ENCODE measurements at places on chromosomes 4 and X.

DNA sequence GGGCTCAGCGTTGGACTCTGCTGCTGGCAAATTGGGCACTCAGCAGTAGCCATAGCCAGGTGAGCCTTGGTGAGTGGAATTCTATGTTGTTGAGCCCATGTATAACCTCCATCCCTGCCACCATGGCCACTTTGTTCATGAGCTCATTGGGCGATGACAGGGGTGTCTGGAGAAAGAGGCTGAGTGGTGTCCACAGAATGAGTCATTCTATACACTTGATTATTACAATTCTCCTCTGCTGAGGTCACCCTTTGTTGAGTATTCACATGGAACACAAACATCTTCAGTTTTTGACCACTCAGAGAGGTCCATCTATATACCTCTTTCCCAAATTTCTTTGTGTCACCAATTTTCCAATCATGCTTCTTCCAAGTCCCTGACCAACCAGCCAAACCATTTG lies 1341.7 kb downstream of the PCDH7 start:
- no peak for DNase-seq

- DNase-seq: no peak
Observed at GRCh38 chr4:63269156-63269555, 1140.1 kb downstream of the TECRL start.

DNA sequence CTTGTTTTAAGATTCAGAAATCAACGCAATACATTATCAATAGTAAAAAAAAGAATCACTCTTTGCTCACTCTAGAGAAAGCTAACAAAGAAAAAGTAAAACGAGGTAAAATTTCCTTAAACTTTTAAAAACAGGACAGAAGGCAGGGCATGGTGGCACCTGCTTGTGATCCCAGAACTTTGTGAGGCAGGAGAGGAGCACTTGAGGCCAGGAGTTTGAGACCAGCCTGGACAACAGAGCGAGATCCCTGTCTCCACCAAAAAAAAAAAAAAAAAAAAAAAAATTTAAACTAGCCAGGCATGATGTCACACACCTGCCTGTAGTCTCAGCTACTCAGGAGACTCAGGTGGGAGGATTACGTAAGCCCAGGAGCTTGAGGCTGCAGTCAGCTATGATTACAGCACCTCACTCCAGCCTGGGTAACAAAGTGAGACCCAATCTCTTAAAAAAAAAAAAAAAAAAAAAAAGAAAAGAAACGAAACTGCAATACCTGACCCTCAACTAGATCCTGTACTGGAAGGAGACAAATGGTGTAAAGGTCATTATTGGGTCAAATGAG lies 3.5 kb downstream of the CCNI start:
- no peak for DNase-seq

DNA sequence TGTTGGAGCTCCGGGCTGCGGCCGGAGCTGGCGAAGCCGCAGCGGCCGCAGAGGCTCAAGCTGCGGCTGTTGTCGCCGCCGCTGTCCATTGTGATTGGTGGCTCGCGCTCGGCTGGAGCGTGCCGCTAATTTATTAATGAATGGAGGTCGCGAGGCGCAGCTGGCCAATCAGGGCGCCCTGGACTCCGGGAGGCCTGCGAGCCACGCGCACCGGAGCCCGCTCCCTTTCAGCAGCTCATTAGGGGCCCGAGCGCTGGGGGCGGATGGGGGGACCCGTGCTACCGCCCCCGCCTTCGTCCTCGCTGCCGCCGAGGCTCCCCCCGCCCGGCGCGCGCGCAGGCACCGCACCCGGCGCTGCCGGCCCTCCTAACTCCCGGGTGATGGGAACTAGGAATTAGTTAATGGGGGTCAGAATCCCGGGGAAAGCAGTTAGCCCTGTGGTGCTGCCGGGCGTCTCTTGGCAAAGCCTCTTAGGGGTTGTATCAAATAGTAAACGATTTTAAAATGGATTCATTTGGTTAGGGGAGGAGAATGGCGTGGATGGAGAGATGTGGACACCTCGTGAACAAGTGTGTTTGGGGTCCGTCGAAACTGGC lies 589 bp upstream of the NEUROG2 start:
- DNase-seq: peak; percentile 15

GRCh38 chr4:55036405-55036804 lies 89.0 kb downstream of the KDR start:
- DNase-seq: no peak

GRCh38 chrX:72381439-72382201 lies 75.9 kb upstream of the CITED1 start:
- DNase-seq: no peak

GRCh38 chrX:14927401-14927800 lies 54.2 kb downstream of the MOSPD2 start:
- no peak for DNase-seq

DNA sequence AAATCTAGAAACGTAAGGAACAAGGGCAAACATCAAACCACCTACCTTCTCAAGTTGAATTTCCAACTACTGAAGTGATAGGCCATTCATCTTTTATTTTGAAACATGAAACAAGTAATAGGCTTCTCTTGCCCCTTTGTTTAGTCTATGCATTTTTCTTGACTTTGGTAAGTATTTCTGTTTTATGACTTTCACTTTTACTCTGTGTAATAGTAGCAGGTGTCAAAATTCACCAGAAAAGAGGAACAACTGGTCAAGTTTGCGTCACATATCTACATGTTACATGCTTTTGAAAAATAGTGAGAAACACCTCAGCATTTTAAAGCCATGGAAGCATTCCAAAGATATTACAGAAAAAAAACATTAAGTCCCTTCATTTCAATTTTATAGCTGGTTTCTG lies 157.1 kb upstream of the FTHL17 start:
- no peak for DNase-seq

- no peak for DNase-seq
Observed at GRCh38 chr4:189740873-189741272, 199.8 kb upstream of the FRG1 start.

GRCh38 chrX:149518236-149518635 lies 13.1 kb upstream of the IDS start:
- DNase-seq: no peak

GRCh38 chrX:101659601-101660063 lies at the start of gene ARMCX2:
Gene ARMCX2, minus strand, starts transcription at chrX:101659850. Its CDS starts 2,262 bp downstream, at chrX:101657588.
- DNase-seq: peak; percentile 19

DNA sequence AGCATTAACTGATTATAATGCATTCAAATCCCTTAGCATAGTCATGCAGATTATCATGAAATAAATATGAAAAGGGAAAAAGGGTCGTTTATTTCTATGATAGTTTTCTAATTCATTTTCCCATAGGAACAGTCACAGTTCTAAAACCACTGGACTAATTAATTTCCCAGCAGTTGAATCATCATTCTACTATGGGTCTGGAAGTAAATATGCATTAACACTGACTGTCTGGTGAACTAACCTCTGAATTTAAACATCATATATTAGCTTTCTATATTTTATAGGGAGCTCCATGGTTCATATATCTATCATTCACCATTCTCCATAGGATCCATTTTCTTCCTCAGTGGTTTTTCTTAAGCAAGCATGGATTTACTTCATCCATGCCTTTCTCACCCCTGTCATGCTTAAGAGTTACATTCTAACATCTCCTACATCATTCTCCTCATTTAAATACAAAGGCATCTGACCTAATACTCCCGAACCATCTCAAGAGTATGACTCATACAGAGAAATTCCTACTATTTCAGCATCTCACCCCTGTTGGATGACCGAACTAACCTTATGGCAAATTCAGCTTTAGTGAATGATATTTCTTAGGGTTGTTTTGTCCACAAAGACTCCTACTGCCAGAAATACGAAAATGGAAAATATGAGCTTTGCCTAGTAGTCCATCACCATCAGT lies 198.7 kb upstream of the ADAMTS3 start:
- DNase-seq: no peak

GRCh38 chr4:167989815-167990214 lies 102.5 kb upstream of the ANXA10 start:
- DNase-seq: no peak

DNA sequence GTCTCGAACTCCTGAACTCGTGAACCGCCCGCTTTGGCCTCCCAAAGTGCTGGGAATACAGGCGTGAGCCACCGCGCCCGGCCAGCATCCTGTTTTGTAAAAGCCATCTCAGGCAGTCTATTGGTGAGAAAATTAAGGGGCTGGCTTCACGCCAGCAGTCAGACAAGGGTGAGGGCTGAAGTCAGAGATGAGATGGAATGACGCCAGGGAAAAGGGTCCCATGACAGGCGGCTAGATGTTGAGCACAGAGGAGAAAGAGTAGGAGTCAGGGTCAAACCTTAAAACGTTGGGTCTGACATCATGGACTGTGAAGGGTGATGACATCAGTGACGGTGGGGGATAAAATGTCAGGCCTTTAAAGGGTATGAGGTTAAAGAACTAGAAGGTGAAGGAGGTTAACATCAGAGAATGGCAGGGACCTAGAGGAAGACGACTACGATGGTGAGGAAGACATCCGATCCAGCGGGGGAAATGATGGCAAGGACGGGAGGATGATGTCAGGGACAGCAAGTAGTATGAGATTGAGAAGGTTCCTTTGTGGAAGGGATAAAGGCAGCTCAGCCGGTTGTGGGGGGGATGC lies 504 bp upstream of the RBM3 start:
- peak; percentile 27 for DNase-seq

GRCh38 chr4:122480655-122481487 lies 24.3 kb upstream of the IL2 start:
- DNase-seq: no peak

- no peak for DNase-seq
Observed at GRCh38 chr4:10872833-10873517, 188.4 kb upstream of the CLNK start.

GRCh38 chrX:120428309-120428708 lies 40.8 kb downstream of the LAMP2 start:
- no peak for DNase-seq

GRCh38 chr4:70930530-70931256 lies 28.5 kb downstream of the MOB1B start:
- no peak for DNase-seq

GRCh38 chrX:56026815-56027214 lies 205.3 kb upstream of the KLF8 start:
- no peak for DNase-seq

- DNase-seq: no peak
Observed at GRCh38 chr4:70815370-70815769, 24.3 kb downstream of the GRSF1 start.

- no peak for DNase-seq
Observed at GRCh38 chrX:94424456-94424855, 750.5 kb downstream of the FAM133A start.

DNA sequence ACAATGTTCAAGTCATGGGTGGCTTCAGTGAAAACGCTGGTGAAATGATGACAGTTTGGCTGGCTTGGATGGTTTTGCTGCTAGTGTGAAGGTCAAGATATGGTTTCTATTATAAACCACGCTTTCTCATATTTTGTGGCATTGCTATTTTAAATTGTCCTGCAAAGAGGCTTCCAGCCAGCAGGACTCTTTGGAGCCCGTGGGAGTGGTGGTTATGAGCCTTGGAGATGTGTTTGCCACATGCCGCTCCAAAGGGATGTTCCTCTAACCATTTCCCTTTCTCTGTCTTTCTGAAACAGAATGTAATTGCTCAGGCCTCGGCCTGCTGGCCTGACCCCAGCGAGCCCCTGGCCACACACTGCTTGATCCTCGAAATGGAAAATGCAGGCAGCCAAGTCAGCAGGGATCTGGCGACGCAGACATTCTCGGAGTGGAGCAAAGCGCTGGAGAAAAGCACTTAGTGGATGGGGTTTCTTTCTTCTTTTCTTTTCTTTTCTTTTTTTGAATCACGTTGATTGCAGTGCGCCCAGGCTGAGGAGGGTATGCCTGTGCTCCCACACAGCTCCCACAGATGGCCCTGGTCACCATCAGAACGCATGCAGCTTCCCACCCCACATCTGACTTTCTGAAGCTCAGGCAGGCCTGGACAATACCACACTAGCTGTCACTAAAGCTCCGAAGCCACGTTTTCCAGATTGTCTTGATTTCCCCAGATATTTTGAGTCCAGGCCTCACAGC lies 114.0 kb downstream of the ENPP6 start:
- no peak for DNase-seq

DNA sequence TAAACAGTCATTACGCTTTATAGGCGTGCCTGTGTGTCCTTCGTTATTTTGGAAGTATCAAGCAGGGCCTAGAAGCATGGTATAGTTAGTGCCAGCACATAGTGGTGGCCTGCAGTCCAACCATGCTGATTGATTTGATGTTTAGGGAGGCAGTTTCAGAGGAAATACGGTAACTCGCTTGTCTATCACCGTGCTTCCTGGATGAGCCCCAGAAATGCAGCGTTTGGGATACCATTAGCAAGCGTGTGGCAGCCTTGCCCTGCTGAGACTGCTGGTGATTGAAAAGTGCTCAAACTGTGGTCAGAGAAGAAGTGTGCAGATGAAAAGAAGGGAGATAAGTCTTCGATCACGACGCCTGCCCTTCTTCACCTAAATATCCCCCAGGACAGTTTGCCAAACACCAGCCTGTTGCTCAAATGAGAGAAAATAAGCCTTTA lies 158.4 kb downstream of the CHIC2 start:
- DNase-seq: peak; percentile 20

DNA sequence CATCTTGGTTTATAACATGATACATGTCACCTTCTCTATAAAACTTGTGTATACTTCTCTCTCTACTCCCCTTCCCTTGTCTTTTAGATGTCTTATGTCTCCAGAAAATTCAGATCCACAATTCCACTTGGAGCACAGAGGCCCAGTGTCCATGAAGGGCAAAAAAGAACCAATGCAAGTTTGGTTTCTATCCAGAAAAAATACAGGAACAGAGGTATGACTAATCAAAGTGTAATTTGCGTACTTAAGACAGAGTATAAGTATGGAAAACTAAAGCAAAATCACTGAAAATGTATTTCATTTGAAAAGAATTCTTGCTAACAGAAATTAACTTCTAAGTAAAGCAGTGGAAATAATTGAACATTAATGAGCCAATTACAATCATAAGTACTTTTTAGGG lies 46.2 kb downstream of the GUCY1B1 start:
- DNase-seq: no peak

DNA sequence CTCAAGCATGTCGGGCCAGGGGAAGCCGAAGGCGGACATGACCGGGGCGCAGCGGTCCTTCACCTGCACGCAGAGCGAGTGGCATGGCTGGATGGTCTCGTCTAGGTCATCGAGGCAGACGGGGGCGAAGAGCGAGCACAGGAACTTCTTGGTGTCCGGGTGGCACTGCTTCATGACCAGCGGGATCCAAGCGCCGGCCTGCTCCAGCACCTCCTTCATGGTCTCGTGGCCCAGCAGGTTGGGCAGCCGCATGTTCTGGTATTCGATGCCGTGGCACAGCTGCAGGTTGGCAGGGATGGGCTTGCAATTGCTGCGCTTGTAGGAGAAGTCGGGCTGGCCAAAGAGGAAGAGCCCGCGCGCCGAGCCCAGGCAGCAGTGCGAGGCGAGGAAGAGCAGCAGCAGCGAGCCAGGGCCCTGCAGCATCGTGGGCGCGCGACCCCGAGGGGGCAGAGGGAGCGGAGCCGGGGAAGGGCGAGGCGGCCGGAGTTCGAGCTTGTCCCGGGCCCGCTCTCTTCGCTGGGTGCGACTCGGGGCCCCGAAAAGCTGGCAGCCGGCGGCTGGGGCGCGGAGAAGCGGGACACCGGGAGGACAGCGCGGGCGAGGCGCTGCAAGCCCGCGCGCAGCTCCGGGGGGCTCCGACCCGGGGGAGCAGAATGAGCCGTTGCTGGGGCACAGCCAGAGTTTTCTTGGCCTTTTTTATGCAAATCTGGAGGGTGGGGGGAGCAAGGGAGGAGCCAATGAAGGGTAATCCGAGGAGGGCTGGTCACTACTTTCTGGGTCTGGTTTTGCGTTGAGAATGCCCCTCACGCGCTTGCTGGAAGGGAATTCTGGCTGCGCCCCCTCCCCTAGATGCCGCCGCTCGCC lies at the start of gene SFRP2:
TSS of gene SFRP2 (minus strand) at position 671 of the 864 bp plus-strand sequence. CDS start at position 423, 248 bp downstream.
- no peak for DNase-seq
